Epithelial cell of umbilical artery (primary cell): ENCODE measurements at places on chromosomes 7 and 10. TPM values are rescaled to one million over a fixed set of nuclear protein-coding genes. Genes with fewer than 3 reads are reported as not detected.

PAPOLB gene
- total RNA-seq = under 0.01 and 0.15 TPM in 2 replicates

EEPD1 gene
- 0.32 and 1.4 TPM in 2 replicates for total RNA-seq

RBP3 gene
- total RNA-seq = not detected in 2 replicates

FOXI2 gene
- total RNA-seq = not detected in 2 replicates

CCDC146 gene
- 0.46 and 0.97 TPM in 2 replicates for total RNA-seq

CCDC3 gene
- total RNA-seq = 0.61 and 1.3 TPM in 2 replicates

ENO4 gene
- total RNA-seq = not detected in 2 replicates

ACTL6B gene
- total RNA-seq = not detected in 2 replicates

PNLIPRP3 gene
- not detected in 2 replicates for total RNA-seq

NUTM2E gene
- total RNA-seq = under 0.01 TPM in 1 of 2 replicates, not detected in the other

CCM2 gene
- total RNA-seq = 63.1 and 65.6 TPM in 2 replicates

RNF148 gene
- total RNA-seq = 0.32 and 1.1 TPM in 2 replicates

TNRC18 gene
- 21.8 and 24.6 TPM in 2 replicates for total RNA-seq

CNTNAP2 gene
- total RNA-seq = not detected in 2 replicates

CFAP46 gene
- total RNA-seq = 1.3 and 1.5 TPM in 2 replicates
